ENCODE measurements at places on chromosomes 1 and 21. TPM values are rescaled to one million over a fixed set of nuclear protein-coding genes. Genes with fewer than 3 reads are reported as not detected.
A peak's percentile ranks its signal among the peaks of the same experiment; 100 is the strongest.

IFNLR1 gene
- 1.0 TPM for total RNA-seq

SPRR2B gene
- not detected for total RNA-seq

HORMAD1 gene
- not detected for total RNA-seq

COL9A2 gene
- 2.9 TPM for total RNA-seq

GRCh38 chr1:196650403-196650802 lies 1.4 kb upstream of the CFH start:
- DNase-seq, result no peak
- no peak overlapping the region for H3K4me3 ChIP-seq
- no peaks in the 10 kb centered on the region for H3K4me1 ChIP-seq
- H3K27ac ChIP-seq, result no peak overlapping the region

- H3K36me3 ChIP-seq, result no peaks in the 10 kb centered on the region
- no peak overlapping the region for H3K27ac ChIP-seq
- no peak for DNase-seq
- no peaks in the 10 kb centered on the region for H3K4me1 ChIP-seq
- no peak overlapping the region for H3K4me3 ChIP-seq
Measured at GRCh38 chr1:208219098-208219658, 25.0 kb downstream of the PLXNA2 start.

GRCh38 chr21:34336756-34337391 lies 26.9 kb upstream of the KCNE2 start:
- no peak for DNase-seq
- no peaks in the 10 kb centered on the region for H3K27me3 ChIP-seq
- no peaks in the 10 kb centered on the region for H3K4me1 ChIP-seq

- H3K36me3 ChIP-seq, result no peaks in the 10 kb centered on the region
- no peak overlapping the region for H3K4me3 ChIP-seq
- peaks cover 65% of the 10 kb centered on the region for H3K4me1 ChIP-seq
- H3K27ac ChIP-seq, result peak overlapping the region; percentile 91
- no peak for DNase-seq
Measured at GRCh38 chr1:156898161-156898566, 4.6 kb downstream of the PEAR1 start.

GRCh38 chr1:196563768-196564167 lies 44.5 kb downstream of the KCNT2 start:
- no peak for DNase-seq
- H3K36me3 ChIP-seq, result no peaks in the 10 kb centered on the region
- H3K4me1 ChIP-seq, result no peaks in the 10 kb centered on the region
- no peaks in the 10 kb centered on the region for H3K27me3 ChIP-seq

- H3K36me3 ChIP-seq, result no peaks in the 10 kb centered on the region
- H3K4me1 ChIP-seq, result no peaks in the 10 kb centered on the region
- H3K27me3 ChIP-seq, result no peaks in the 10 kb centered on the region
- H3K4me3 ChIP-seq, result no peak overlapping the region
- DNase-seq, result no peak
Measured at GRCh38 chr1:31348449-31348848, 24.4 kb downstream of the FABP3 start.

DNA sequence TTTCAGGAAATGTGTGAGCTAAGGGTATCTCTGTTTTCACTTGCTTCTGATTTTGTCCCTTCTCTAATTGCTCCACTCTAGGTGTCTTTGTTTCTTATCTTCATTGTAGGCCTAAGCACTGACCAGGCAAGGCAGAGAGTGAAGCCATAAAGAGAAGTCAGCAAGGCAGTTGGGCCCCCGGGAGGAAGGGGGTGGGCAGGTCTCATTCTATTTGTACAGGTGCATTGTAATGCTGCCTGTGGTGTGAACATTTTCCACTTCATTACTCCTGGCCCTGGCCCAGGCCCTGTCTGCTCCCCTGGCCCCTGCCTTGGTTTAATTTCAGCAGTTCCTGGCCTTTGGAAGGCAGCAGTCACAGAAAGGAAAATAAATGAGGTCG lies 86.4 kb upstream of the JUN start:
- peaks cover 18% of the 10 kb centered on the region for H3K4me1 ChIP-seq
- no peaks in the 10 kb centered on the region for H3K36me3 ChIP-seq
- H3K27me3 ChIP-seq, result no peaks in the 10 kb centered on the region
- peak overlapping the region; percentile 72 for H3K27ac ChIP-seq
- DNase-seq, result no peak
- H3K4me3 ChIP-seq, result no peak overlapping the region

GRCh38 chr1:31752952-31753475 lies 11.1 kb downstream of the ADGRB2 start:
- no peak overlapping the region for H3K4me3 ChIP-seq
- no peak for DNase-seq
- no peak overlapping the region for H3K27ac ChIP-seq
- H3K27me3 ChIP-seq, result no peaks in the 10 kb centered on the region
- no peaks in the 10 kb centered on the region for H3K36me3 ChIP-seq

- peaks cover 32% of the 10 kb centered on the region for H3K36me3 ChIP-seq
- no peak overlapping the region for H3K4me3 ChIP-seq
- no peak for DNase-seq
- no peaks in the 10 kb centered on the region for H3K27me3 ChIP-seq
- no peak overlapping the region for H3K27ac ChIP-seq
- no peaks in the 10 kb centered on the region for H3K4me1 ChIP-seq
Measured at GRCh38 chr1:64829411-64830029, 84.6 kb downstream of the RAVER2 start.

DNA sequence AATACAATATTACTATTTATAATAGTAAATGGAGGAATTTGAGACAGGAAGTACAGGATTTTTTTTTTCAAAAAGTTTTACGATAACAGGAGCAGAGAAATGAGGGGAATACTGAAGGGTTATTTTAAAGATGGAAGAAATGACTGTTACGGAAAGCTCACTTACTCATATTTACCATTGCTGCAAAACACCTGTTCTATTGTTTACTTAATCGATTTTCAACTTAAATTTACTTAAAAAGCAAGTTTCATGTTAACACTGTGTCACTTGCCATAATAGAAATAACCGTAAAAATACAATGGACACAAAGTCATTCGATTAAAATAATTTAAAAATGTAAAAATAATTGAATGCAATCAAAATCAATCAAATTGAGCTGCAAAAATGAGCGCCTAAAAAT lies 3.4 kb upstream of the EXO1 start:
- H3K27me3 ChIP-seq, result no peaks in the 10 kb centered on the region
- no peak for DNase-seq
- H3K4me1 ChIP-seq, result peaks cover 14% of the 10 kb centered on the region
- H3K4me3 ChIP-seq, result no peak overlapping the region
- peaks cover 4% of the 10 kb centered on the region for H3K36me3 ChIP-seq

- no peaks in the 10 kb centered on the region for H3K27me3 ChIP-seq
- H3K27ac ChIP-seq, result peak within 1 kb of the TSS; percentile 78
- DNase-seq, result no peak
- no peaks in the 10 kb centered on the region for H3K36me3 ChIP-seq
- H3K4me3 ChIP-seq, result peak within 1 kb of the TSS; percentile 78
Measured at GRCh38 chr1:153946622-153947241, at the start of gene DENND4B. TSS of gene DENND4B (minus strand) at chr1:153946718. CDS start at chr1:153944374, 2,344 bp downstream.

DNA sequence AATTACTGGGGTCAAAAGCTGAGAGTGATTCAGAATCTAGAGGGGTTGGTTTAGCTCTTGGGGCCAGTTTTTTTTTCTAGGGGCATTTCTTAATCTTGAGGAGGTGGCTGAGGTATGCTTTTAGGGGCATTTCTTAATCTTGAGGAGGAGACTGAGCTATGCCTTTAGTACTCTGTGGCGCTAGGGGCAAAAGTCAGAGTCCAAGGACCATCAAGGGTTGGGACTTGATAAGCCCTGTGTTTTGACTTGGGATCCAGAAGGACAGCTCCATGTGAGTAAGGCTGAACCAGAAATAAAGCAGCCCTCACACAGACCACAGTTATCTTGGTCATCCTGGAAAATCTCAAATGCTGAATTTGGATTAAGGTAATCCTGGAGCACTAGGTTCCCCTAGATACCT lies 3.9 kb upstream of the CNIH3 start:
- no peak for DNase-seq
- H3K27ac ChIP-seq, result no peak overlapping the region
- no peaks in the 10 kb centered on the region for H3K4me1 ChIP-seq
- H3K27me3 ChIP-seq, result no peaks in the 10 kb centered on the region

- H3K36me3 ChIP-seq, result no peaks in the 10 kb centered on the region
- H3K27me3 ChIP-seq, result no peaks in the 10 kb centered on the region
- H3K27ac ChIP-seq, result no peak overlapping the region
Measured at GRCh38 chr21:25323356-25323949, 283.8 kb downstream of the MRPL39 start.

- no peaks in the 10 kb centered on the region for H3K27me3 ChIP-seq
- peaks cover 19% of the 10 kb centered on the region for H3K36me3 ChIP-seq
- DNase-seq, result no peak
- no peak overlapping the region for H3K4me3 ChIP-seq
- H3K27ac ChIP-seq, result no peak overlapping the region
Measured at GRCh38 chr1:22076346-22076745, 23.8 kb downstream of the CDC42 start.

Measured in Panc1 (cell line).